ENCODE measurements at places on chromosomes 7 and 10.

GRCh38 chr7:12111422-12112405 is 99.4 kb upstream of the TMEM106B start:
- DNase-seq = peak; percentile 55

DNA sequence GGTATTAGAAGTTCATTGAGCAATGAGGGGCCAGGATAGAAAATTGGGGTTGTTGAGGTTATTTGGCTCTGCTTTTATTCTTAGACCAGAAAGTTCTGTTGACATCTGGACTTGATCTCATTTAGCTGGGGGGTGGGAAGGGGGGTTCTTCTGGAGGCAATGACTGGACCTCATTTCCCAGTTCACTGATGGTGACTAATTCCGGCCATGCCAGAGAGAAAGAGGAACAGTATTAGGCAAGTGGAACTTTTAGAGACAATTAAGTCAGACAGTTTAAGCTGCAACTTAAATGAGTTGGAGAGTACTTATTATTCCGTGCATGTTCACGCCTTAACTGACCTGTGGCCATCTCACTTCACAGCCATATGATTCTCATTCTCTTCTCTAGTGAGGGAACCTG is 512.5 kb downstream of the REEP3 start:
- DNase-seq = no peak

GRCh38 chr10:130499541-130499940 is 363.4 kb downstream of the GLRX3 start:
- DNase-seq = no peak

- DNase-seq = no peak
Observed at GRCh38 chr10:78959924-78960285, 108.9 kb upstream of the ZMIZ1 start.

DNA sequence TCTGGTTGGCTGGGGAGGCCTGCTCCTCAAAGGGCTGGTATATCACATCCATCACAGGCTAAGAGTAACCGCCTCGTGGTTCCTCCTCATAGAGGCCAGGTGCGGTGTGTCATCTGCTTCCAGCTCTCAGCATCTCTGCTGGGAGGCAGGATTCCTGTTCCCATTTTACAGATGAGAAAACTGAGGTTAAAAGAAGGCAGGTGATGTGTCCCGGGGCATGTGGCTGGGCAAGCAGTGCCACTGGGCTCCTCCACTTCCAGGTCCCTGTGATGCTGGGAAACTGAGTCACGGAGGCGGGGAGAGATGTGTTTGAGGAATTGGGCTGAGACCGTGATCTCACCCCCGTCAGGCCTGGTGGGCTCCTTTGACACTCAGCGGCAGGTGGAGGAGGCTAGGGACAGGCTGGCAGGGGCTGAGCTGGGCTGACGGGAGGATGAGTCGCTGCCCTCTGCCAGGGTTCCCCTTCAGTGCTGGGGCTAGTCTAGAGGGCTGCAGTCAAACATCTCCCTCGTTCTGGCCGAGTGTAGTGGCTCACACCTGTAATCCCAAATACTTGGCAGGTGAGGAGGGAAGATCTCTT is 9.4 kb downstream of the ARPC1B start:
- no peak for DNase-seq

GRCh38 chr10:70537398-70538194 is 59.0 kb downstream of the PALD1 start:
- DNase-seq = no peak

GRCh38 chr7:157757211-157757610 is 420.4 kb downstream of the DNAJB6 start:
- no peak for DNase-seq

Measured in activated CD8-positive, alpha-beta memory T cell treated with anti-CD3 and anti-CD28 coated beads, Interleukin-2, amount 50 U/mL, for 48 hours (primary cell).